ENCODE measurements at places on chromosomes 6 and 20. TPM values are rescaled to one million over a fixed set of nuclear protein-coding genes. Genes with fewer than 3 reads are reported as not detected.

Gene GTSF1L
- not detected for total RNA-seq

Gene UNC93A
- not detected for total RNA-seq

Gene IRF4
- total RNA-seq: 0.14 TPM

Gene SLC16A10
- 0.44 TPM for total RNA-seq

Gene BANF2
- not detected for total RNA-seq

Gene MAS1
- not detected for total RNA-seq

Gene TGM3
- total RNA-seq: not detected

Gene ANGPT4
- 0.03 TPM for total RNA-seq

Gene DAAM2
- not detected for total RNA-seq

Gene FILIP1
- total RNA-seq: 0.48 TPM
